Activated CD4-positive, alpha-beta memory T cell treated with anti-CD3 and anti-CD28 coated beads for 36 hours (primary cell): ENCODE measurements at places on chromosomes 1 and 21.
A peak's percentile ranks its signal among the peaks of the same experiment; 100 is the strongest.

DNA sequence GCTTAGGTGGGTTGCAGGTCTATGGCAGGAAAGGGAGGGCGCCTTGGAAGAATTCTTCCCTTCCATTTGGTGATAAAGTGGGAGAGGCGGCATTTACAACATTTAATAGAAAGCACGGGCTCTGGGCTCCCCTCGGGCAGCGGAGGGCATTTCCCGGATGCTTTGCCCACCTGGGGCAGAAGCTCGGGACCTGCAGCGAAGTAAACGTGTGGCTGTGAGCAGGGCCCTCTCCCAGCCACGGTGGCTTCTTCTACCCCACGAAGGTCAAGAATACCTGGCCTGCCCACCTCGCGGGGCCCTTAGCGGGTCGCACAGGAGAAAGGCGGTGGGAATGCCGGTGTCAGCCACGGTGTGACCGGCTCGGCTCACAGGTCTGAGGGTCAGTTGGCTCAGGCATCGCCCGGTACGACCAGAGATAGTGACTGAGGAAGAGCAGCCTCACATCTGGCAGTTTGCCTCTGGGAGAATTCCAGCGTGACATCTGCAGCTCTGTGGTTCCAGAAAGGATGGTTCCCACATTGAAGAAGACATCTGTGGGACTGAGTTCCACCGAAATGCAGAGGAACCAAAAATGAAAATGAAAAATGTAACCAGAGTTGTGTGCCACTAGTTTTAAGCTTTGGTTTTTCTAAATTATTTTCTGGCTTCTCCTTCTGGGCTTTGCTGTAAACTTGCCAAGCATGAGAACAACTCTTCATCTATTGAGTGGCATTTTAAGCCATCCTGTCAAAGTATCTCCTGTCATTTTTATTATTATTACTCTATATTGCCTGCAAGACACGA, 720 bp upstream of the F3 start:
- DNase-seq = peak; percentile 9

DNA sequence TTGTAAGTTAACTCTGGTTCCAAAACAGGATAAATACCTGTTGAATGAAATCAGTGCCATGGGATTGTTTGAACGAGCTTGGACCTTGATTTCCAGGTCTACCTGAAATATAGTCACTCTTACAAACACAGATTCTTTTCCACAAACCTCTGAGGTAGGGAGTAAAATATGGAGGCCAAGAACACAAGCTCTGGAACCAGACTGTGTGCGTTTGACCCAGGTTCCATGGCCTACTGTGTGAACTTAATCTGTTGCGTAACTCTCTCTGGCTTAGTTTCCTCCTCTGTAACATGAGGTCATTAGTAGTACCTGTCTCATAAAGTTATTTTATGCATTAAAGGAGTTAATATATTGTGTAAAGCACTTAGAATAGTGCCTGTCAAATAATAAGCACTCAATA, 25.1 kb downstream of the DENND2D start:
- no peak for DNase-seq

DNA sequence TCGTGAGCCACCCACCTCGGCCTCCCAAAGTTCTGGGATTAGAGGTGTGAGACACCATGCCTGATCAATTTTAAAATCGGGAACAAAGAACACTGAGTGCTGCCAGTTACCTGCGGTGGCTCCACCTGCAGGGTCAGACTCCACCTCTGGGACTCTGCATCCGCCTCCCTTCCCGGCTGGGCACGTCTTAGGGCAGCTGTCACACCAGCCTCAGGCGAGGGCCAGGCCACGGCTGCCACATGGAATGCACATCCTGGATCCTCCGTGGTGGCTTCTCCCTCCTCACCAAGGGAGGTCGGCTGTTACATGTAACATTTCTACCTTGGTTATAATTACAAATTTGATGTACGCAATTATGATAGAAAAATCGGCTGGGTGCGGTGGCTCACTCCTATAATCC, 5.9 kb upstream of the MXRA8 start:
- no peak for DNase-seq

DNA sequence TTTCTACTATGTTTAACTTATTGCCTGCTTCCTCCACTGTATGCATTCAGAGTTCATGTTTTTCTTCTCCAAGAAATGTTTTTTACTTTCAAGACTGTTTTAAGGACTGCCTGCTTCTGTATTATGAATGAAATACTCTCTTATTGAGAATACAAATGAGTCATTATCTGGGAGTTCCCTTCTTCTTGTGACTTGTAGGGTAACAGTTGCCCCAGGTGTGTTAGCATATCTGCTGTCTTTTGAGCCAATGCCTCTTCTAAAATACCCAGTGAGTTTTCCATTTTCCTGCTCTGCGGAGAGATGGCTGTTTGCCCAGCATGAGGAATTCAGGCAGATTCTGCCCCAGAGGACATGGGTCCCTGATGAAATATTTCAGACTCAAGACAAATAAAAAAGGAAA, 34.1 kb upstream of the ST6GALNAC5 start:
- no peak for DNase-seq

DNA sequence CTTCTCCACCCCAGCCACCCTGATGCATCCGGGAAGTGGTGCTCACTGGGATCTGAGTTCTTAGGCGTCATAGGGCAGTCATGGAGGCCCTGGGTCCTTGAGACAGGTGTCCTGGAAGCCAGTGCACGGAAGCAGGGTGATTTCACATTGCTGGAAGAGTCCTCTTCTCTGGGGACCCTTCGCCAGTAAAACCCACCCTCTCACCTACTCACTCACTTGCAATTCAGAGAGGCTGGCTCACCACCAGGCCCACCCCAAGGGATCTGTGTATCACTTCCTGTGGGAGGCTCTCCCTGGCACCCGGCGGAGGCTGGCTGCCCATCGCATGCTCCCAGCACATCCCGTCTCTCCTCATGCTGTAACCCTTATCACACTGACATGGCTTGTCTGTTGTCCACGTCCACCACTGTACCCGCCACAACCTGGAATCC, 40.2 kb upstream of the EPS8L3 start:
- peak; percentile 32 for DNase-seq

DNA sequence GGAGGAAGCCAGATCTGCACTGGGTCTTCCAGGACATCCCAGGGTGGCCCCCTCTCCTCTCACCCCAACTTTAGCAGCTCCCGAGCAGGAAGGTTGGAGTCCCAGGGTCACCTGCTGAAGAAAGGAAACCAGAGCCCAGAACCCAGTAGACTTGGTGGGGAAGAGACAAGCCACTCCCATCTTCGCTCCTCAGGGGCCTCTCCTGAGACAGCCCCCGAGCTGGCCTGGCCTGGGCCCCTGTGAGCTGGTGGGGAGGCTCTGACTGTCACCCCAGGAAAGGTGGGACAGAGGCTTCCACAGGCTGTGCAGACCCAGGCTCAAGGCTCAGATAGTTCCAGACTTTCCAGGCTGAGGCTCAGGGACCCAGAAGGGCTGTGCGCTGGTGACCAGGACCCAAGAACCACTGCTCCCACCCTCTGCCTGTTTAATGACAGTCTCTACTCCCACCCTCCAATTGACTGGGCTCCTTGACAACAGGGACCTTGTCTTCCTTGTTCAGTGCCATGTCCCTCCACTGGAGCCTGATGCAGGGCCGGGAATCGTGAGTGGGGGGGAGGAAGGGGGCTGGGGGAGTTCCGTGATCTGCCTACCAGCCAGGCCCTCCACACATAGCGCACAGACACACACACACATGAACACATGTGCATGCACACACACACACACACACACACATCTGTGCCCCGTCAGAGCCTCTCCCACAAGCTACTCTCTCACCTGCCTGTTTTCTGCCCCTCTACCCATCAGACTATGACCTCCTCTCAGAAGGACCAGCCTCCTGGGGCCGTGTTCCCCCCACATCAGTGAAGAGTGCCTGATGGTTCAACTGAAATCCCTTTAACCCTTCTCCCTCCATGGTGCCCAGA, 401.2 kb downstream of the MATN1 start:
- no peak for DNase-seq

DNA sequence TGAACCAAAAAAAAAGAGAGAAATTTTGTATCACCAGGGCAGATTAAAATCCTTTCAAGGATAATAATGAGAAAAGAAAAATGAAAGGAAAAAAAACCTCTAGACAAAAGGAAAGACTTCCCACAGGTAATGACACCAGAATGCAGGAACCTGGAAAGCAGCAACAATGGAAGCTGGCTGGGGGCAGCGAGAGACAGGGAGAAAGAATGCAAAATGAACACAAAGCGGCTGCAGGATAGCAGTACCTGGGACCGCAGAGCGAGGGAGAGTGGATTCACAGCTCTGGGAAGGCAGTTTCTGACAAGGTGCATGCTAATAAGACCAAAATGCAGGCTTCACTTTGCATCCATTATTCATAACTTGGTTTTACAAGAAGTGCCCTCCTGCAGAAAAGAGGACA, 349.0 kb downstream of the SIPA1L2 start:
- DNase-seq = no peak

DNA sequence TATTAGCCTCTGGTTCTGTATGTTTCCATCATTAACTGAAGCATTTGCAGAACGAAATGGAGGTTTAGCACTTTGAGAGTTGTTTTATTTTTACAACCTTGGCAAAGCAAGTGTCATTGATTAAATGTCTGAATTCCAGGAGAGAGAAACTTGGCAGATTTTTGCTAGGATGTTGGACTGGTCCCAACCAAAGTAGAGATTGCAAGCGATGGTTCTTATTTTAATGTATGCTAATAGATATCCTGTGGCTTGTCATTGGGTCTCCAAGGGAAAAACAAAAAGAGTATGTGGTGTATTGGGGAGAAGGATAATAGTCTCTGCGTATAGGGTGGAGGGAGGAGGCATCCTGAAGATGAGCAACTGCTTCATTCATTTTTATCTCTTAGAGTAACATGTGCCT, 457.2 kb upstream of the RUNX1 start:
- DNase-seq = no peak

GRCh38 chr1:182207300-182207699, 145.8 kb upstream of the ZNF648 start:
- no peak for DNase-seq

- DNase-seq = no peak
These were observed 65.4 kb upstream of the TLR5 start for GRCh38 chr1:223208164-223209076.
